ENCODE measurements at places on chromosomes 6 and 20. TPM values are rescaled to one million over a fixed set of nuclear protein-coding genes. Genes with fewer than 3 reads are reported as not detected.

- DNase-seq, result no peak
Observed at GRCh38 chr6:169215201-169215681, 38.4 kb downstream of the THBS2 start.

PRDM13 gene
- not detected for polyA plus RNA-seq

- peak; percentile 5 for DNase-seq
Observed at GRCh38 chr20:3563548-3564177, 92.8 kb downstream of the ATRN start.

DNA sequence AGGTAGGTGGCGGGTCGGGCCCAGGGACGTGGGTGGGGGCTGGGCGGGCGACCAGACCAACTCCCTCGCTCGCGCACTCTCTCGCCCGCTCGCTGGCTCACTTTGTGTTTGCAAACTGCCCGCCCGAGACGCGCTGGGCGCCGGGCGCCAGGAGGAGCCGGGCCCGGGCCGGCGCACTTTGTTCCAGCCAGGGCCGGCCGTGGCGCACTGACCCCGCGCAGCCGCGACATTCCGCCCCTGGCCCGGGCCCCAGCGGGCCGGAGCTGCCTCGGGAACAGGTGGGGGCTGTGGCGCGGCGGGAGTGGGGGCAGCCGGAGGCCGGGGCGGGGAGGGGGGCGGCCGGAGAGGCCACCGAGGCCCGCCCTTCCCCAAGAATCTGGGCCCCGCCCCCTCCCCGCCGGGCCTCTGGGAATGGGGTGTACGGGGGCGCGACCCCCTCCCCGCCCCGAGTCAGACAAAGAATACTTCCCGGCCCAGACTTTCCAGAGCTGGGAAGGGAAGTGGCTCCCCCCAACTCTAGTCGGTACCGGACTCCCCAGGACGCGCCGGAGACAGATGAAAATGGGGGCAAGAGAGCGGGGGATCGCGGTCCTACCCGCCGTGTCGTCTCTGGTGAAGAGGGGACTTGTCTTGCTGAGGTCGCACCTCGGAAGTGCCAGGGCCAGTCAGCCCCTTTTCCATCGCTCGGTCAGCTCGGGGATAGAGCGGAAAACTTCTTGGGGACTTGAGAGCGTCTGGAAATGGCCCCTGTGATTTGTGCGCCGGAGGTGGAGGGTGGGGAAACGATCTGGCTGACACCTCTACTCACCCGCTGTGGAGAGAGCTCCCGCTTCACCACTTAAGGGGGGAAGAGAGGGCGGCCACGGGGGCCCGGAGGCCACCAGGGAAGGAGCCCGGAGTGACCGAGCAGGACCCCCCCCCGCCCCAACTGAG, 951 bp downstream of the FOXP4 start:
- DNase-seq, result no peak

DNA sequence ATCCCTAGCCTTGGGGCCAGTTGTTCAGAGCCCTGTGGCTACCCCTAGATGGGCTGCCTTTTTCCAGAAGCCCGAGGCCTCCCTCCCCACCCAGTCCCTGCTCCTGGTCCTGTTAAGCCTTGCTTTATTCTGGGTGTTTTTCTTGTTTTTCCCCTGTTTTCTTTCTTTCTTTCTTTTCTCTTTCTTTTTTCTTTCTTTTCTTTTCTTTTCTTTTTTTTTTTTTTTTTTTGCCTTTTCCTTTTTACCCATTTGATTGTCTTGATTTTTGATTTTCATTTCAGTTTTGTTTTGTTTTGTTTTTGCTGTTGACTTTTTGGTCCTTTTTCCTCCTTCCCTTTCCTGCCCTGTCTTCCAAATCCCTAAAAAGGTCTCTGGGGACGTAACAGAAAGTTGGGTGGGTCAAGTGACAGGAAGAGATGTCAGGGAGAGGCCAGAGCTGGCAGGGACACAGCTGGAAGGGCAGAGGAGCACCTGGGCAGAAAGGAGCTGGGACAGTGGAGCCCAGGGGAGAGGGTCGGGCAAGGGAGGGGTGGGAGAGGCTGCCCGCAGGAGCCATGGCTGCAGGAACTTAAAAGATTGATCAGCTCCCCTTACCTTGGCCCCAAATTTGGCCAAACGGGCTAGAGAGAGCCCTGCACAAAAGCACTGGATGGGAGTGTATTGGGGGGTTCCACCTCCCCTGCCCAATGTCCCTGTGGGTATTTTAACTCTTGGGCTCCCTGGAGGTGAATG, 27.6 kb downstream of the MYH7B start:
- DNase-seq, result no peak

GRCh38 chr20:53751620-53752318, 158.1 kb upstream of the ZNF217 start:
- DNase-seq, result no peak

DUSP15 gene
- polyA plus RNA-seq, result 23.1 TPM

GRCh38 chr6:49506569-49507111, 6.9 kb downstream of the GLYATL3 start:
- DNase-seq, result no peak

All from right renal pelvis (tissue), 4 donors.